Cortex of kidney (tissue), 1 donor: ENCODE measurements at places on chromosomes 2 and 18.

DNA sequence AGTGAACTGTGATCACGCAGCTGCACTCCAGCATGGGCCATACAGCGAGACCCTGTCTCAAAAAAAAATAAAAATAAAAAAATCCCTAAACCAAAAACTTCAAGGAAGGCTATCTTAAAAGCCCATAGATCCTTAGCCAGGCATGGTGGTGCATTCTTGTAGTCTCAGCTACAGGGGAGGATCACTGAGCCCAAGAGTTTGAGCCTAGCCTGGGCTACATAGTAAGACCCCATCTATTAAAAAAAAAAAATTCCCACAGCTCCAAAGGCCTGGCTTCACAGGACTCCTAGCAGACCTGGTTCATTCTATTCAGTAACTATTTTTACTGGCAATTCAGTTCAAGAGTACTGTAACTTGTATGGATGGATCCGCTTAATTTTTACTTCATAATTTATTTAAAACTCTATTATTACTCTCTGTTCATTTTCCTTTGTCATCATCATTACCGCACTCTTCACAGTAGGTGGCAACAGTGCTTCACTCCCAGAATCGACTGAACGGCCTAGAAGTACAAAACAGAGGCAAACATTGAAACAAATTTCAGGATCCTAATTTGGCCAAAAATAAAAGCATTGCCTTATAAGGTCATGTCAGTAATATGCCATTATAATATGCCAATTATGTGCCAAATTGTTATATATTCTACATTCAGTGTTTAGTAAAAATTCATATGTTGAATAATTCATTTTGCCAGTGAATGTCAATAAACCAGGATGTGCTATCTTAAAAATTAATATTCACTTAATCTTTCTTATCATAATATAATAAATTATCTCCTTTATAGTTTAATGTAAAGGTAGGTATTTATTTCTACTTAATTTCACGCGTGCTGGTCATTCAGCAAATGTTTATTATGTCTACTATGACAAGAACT is 14.3 kb upstream of the STAM2 start:
- no peak for DNase-seq

GRCh38 chr2:109046925-109047508 is 58.0 kb upstream of the EDAR start:
- DNase-seq, result no peak

DNA sequence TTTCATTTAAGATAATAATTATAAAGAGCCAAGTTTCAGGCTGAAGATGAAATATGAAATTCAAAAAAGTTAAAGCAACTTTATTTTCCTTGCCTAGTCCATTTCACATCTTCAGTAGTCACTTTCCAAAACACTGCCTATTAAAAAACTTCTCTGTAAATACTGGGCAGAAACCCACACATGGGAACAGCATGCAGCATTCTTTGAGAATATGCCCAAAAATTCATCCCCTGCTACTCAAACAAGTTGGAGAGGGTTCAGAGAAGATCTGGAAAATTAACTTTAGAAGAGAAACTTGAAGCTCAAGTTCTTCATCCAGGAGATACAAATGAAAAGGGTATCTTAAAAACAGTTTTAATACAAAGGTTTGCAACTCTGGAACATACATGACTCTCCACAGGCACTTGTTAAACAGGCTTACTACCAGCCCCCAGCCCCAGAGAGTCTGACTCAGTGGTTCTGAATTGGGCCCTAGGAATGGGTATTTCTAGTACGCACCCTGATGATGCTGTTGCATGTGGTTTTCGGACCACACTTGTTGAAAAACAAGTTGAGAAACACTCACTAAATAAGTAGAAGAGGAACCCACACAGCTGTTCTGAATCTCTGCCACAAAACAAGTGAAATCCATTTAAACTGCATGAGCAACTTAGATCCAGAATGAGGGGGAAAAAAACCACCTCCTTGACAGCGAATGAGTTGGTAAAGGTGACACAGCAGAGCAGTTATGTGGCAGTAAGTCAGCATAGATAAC is 329.1 kb downstream of the SATB2 start:
- no peak for DNase-seq

DNA sequence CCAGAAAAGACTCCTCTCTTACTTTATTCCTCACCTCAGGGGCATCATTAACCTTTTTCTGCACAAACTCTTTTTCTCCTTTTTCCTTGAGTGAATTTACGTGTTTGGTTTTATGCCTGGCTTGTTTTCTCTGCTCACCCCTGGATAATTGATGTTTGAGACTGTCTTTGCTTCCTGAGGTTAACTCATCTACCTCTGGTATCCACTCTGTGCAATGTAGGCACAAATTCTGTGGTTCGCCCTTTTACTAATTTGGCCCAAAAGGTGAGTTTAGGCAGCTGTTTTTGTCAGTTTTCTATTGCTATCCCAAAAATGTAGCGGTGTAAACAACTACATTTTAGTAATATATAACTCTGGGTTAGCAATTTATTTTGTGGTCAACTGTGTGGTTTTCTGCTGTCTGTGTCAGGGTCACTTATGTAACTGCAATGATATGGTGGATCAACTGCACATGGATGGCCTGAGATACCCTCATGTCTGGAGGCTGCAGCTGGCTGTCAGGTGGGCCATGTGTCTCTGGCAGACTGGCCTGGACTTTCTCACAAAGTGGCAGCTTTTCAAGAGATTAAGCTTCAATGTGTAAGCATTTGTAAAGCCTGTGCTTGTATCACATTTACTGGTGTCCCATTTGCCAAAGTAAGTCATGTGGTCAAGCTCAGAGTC is 329.7 kb downstream of the FSIP2 start:
- no peak for DNase-seq

GRCh38 chr2:39739386-39739785 is 39.7 kb downstream of the THUMPD2 start:
- no peak for DNase-seq

DNA sequence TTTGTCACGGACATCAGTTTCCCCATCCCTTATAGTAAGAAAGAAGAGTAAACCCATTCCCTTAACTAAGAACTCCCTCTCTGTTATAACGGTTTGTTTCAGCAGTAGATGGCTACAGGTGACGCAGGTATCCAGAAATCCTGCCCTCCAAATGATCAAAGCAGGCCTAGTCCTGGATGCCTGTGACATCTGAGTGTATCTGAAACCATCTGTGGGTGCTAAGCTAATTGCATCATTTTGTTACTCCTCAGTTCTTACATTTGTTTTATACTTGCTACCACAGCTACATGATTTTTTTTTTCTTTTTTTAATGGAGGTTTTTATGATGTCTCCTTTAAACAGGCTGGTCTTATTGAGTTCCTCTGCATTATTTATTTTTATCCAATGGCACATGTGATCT is 55.1 kb downstream of the AAK1 start:
- DNase-seq, result no peak

DNA sequence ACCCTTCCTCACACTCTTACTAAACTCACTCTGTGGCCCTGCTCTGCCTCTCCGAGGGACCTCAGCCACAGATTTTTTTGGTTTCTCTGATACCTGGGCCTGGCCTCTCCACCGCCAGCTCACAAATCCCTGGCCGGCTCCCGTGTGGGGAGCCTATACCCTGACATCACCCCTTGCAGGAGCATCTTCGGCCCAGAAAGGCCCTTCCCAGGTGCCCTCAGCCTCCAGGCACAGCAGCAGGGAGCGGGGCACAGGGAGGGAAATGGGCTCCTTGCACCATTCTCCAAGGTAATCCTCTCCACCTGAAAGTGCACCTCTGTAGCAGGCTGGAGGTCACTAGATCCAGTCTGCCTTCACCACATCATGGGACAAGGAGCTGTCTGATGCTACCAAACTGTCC is 43.2 kb downstream of the CRACDL start:
- DNase-seq, result no peak
